ENCODE measurements at places on chromosomes 1 and 21.

GRCh38 chr1:157596384-157596783, 1.5 kb downstream of the FCRL4 start:
- DNase-seq = no peak

GRCh38 chr1:39358491-39358890, 132.9 kb upstream of the BMP8A start:
- DNase-seq = no peak

DNA sequence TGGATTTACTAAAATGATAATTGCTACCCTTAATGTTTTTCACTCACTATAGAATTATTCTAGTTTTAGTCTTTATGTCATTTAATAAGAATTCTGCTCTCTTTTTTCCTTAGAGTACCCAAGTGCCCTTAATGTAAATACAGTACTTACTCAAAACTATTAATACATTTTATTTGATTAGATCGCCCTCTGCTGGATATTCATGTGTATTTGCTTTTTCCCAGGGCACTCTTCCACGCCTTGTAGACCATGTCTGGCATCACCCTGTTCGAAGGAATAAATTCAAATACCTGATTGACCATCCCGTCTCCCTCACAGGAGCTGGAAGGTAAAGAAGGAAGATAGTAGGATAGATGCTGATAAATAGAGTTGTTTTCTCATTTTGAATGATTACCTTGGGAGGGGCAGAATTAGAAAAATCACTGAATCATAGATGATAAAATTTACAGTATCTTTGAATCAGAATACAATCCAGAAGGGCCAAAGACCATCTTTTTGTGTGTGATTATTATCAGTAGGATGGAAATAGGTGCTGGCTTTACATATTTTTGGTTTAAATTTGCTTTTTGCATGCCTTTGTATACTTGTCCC, 4.1 kb downstream of the AXDND1 start:
- peak; percentile 69 for DNase-seq

- no peak for DNase-seq
Measured at GRCh38 chr1:49136738-49137251, 360.1 kb upstream of the BEND5 start.

GRCh38 chr1:7534061-7534825, 236.9 kb upstream of the VAMP3 start:
- DNase-seq = no peak

DNA sequence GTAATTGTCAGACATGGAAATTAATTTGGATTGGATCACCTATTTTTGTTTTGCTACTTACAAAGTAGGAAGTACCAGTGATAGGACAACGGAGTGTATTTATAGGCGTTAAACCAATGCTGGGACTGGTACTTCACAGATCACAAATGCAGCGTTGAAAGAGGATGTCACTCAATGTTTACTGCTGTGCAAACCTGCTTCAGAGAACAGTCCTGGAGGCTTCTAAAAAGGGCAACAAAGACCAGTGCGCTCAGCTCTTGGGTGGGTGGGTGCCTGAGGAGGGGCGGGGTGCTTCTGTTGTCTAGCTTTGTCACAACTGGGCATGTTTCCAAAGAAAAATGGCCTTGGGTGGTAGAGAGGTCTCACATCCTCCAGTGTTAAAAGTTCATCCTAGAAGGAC, 2.1 kb downstream of the C1orf21 start:
- DNase-seq = no peak

- no peak for DNase-seq
Measured at GRCh38 chr1:47680815-47681475, 243.1 kb downstream of the FOXD2 start.

DNA sequence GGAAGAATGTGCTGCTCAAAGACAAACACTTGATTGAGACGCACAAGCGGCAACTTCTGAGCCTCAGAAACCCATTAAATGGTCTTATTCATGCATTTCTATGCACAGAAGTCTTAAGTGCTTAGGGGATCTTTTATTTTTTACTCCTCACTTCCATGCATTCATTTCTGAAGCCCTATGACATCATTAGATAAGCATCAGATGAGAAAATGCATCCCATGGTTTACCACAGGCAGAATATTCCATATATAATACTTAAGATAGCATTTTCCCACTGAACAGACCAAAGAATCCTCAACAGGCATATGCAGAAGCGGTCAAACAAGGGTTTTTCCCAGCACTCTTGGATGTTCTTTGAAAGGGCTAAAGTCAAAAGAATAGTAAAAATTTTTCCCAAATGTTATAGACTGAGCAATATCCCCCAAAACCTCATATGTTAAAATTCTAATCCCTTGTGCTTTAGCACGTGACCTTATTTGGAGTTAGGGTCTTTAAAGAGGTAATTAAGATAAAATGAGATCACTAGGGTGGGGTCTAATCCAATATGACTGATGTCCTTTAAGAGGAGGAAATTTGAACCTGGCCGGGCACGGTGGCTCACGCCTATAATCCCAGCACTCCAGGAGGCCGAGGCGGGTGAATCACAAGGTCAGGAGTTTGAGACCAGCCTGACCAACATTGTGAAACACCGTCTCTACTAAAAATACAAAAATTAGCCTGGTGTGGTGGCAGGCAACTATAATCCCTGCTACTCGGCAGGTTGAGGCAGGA, 22.6 kb upstream of the FAM89A start:
- no peak for DNase-seq

- DNase-seq = no peak
Measured at GRCh38 chr21:18620436-18620835, 216.9 kb upstream of the TMPRSS15 start.

- DNase-seq = no peak
Measured at GRCh38 chr1:157952601-157953000, 40.8 kb upstream of the KIRREL1 start.

GRCh38 chr1:160161965-160162705, 10.7 kb downstream of the ATP1A4 start:
- DNase-seq = no peak

GRCh38 chr1:77370583-77371306, 88.9 kb downstream of the AK5 start:
- no peak for DNase-seq

- DNase-seq = no peak
Measured at GRCh38 chr1:231838521-231838920, 211.9 kb downstream of the DISC1 start.

DNA sequence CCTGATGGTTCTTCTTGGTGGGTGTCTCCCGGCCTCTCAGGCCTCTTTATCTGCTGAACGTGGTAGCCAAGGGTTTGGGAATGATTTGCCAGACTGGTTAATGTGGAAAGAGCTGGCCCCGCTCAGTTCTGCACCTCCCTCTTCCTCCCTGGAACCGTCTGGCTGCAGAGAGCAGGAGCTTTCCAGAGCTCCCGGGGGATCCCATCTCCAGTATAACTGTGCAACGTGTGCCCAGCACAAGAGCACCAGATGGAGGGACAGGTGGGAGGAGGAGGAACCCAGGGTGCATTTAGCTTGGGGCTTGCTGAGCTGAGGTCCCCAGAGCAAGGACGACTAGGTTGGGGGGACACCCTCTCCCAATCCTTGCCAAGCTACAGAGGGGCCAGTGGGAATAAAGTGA, 5.0 kb downstream of the TFF1 start:
- no peak for DNase-seq

- no peak for DNase-seq
Measured at GRCh38 chr1:65065524-65066418, 82.2 kb upstream of the AK4 start.

DNA sequence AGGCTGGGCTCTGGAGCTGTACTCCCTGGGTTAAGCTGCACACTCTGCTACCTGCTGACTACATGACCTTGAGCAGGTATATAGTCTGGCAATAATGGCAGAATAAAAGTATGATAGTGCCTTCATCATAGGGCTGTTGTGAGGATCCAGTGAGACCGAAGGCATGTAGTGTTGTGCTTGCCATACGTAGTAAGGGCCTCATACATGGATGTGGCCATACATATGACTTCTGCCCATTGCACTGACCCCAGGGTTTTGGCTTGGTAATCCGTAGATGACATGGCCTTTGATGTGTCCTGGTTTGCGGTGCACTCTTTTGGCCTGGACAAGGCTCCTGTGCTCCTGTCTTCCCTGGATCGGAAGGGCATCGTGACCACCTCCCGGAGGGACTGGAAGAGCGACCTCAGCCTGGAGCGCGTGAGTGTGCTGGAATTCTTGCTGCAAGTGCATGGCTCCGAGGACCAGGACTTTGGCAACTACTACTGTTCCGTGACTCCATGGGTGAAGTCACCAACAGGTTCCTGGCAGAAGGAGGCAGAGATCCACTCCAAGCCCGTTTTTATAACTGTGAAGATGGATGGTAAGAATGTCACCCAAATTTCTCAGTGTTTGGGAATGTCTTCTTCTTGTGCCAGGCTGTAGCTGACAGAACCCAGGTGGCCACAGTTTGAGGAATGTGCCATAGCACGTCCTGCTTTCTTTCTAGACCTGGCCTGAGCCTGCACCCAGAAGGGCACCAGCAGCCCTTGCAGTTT, 17.0 kb upstream of the CD101 start:
- no peak for DNase-seq

GRCh38 chr1:91091812-91092211, 70.0 kb upstream of the ZNF644 start:
- DNase-seq = no peak

DNA sequence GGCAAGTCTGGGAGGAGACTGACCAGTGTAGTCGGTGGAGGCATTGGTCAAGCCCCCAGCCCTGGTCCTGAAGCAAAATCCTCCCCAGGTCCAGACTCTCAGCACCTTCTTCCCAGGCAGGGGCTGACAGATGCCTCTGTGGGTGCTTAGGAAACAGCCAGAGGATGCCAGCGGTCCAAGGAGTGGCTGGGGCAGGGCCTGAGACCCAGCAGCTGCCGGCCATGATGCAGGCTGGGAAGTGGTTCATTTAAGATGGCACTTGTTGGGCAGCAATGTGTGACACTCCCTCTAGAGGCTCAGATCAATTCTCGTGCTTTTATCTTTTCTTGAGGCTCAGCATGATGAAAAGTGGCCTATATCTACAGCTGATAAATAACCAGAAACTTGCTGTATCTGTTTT, 165.0 kb upstream of the VAMP3 start:
- no peak for DNase-seq

DNA sequence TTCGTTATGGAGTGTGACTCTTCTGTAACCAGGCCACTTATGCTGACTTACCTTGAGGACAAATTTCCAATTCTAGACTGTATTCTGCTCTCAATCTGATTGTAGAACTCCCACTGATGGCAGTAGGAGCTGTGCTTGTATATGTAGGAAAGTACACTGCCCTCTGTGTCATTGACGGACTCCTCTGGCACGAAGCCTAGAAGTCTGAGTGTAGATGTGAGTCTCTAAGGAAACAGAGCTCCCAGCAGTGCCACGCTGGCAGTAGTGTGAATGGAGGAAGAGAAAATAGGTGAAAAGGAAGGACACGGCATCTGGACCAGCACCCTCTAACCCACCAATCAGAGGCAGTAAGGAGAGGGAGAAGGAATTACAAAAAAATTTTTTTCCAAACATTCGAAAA, 130.4 kb upstream of the ADGRL2 start:
- DNase-seq = peak; percentile 19

DNA sequence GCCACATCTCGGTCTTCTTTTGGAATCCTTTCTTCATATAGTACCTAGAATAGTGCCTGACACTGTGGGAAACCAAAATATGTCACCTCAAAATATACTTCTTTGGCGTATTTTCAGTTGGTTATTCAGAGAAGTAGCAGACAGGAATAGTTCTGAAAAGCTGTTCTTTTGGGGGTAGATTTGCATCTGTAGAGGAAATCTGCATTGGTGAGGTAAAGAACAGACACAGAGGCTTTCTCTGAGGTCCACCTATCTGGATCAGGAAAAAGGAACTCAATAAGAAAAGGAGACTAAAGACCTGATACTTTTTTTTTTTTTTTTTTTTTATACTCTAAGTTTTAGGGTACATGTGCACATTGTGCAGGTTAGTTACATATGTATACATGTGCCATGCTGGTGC, 23.2 kb downstream of the LEPR start:
- DNase-seq = no peak

GRCh38 chr1:31626223-31627207, 9.0 kb downstream of the HCRTR1 start:
- DNase-seq = no peak

All from midbrain (tissue), 1 donor.